ENCODE measurements at places on chromosomes 5 and 9. TPM values are rescaled to one million over a fixed set of nuclear protein-coding genes. Genes with fewer than 3 reads are reported as not detected.

Gene PLAC8L1
- total RNA-seq, result 0.23 TPM

Gene FOXD1
- 6.6 TPM for total RNA-seq

Gene SOX30
- not detected for total RNA-seq

Gene FOXD4L5
- total RNA-seq, result not detected

Gene SEMA4D
- 1.6 TPM for total RNA-seq

Gene GRIA1
- 1.3 TPM for total RNA-seq

Gene TLX3
- not detected for total RNA-seq

Gene ZBED3
- total RNA-seq, result 0.49 TPM

Gene EPB41L4B
- 5.9 TPM for total RNA-seq

Gene IFNB1
- total RNA-seq, result not detected

Gene FRMPD1
- under 0.01 TPM for total RNA-seq

Gene TTLL11
- total RNA-seq, result 4.6 TPM

Gene SRA1
- total RNA-seq, result 40.8 TPM

Gene ADAM19
- total RNA-seq, result 15.2 TPM

Gene FBXW2
- 26.6 TPM for total RNA-seq

Gene SHOC1
- total RNA-seq, result not detected

Gene IGFBPL1
- total RNA-seq, result not detected

Gene CARD6
- 2.7 TPM for total RNA-seq

Gene GABRA1
- not detected for total RNA-seq

Gene EFCAB9
- total RNA-seq, result not detected

Gene PCDHGA6
- 0.16 TPM for total RNA-seq

Gene TAF9
- total RNA-seq, result 88.2 TPM

Gene NR5A1
- total RNA-seq, result not detected

Gene ZDHHC11
- 0.42 TPM for total RNA-seq
